ENCODE measurements at places on chromosomes 7 and 10. TPM values are rescaled to one million over a fixed set of nuclear protein-coding genes. Genes with fewer than 3 reads are reported as not detected.

DNA sequence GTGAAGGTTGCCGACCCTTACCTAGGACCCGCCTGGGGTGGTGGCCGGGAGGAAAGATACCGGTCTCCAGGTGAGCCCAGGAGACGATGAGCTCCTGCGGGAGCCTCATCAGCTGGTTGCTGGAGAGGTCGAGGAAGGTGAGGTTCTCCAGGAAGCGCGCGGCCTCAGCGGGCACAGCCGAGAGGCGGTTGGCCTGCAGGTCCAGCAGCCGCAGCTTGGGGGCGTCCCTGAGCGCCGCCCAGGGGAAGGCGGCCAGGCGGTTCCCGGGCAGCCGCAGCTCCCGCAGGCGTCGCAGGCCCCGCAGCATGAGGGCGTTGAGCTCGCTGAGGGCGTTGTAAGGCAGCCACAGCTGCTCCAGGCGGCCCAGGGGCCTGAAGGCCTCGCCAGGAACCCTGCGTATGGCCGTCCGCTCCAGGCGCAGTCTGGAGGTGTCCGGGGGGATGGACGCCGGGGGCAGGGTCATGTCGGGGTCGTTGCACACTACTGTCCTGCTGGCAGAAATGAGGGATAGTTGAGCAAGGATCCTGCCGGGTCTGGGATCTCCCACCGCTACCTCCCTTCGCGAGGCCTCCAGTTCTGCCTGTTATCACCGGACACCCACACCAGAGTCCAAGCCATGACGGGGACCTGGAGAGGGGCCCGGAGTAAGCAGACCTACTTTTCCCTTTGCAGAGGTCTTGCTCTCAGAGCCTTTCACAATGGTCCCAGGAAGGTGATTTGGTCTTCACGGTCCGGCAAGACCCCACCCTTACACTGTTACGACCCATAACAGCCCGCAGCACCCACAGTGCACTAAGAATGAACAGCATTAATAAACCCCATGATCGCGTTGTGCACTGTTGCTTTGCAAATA is 3.9 kb downstream of the LRIT1 start:
- no peak for DNase-seq

DNA sequence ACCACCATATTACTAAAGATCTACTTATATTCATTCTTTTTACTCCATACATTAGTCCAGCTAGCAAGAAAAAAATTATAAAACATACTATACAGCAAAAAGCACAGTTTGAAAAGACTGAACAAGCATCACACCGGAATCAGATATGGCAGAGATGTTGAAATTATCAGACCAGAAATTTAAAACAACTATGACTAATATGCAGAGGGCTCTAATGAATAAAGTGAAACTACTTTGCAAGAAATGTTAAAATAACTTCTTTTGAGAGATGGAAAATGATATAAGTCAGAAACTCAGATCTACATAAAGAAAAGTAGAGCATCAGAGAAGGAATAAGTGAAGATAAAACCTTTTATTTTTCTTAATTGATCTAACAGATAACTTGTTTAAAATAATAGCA is 50.9 kb downstream of the SGCE start:
- no peak for DNase-seq

DNA sequence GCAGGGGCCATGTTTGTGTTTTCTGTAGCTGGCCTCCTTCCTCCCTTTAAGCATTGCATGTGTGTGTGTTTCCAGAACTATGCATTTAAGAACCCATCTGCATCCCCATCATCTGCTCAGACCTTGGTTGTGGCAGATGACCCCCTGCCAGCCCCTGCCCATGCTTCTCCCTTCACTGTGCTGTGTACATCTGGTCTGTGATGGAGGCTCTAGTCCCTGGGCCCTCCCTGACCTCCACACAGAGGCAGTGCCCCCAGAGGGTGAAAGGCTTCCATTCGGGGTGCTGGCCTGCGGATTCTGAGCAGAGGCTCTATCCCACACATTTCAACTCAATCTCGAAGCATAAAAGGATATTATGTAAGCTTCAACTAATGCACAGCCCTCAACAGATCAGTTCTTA is 89.4 kb downstream of the TACC2 start:
- peak; percentile 34 for DNase-seq

DNA sequence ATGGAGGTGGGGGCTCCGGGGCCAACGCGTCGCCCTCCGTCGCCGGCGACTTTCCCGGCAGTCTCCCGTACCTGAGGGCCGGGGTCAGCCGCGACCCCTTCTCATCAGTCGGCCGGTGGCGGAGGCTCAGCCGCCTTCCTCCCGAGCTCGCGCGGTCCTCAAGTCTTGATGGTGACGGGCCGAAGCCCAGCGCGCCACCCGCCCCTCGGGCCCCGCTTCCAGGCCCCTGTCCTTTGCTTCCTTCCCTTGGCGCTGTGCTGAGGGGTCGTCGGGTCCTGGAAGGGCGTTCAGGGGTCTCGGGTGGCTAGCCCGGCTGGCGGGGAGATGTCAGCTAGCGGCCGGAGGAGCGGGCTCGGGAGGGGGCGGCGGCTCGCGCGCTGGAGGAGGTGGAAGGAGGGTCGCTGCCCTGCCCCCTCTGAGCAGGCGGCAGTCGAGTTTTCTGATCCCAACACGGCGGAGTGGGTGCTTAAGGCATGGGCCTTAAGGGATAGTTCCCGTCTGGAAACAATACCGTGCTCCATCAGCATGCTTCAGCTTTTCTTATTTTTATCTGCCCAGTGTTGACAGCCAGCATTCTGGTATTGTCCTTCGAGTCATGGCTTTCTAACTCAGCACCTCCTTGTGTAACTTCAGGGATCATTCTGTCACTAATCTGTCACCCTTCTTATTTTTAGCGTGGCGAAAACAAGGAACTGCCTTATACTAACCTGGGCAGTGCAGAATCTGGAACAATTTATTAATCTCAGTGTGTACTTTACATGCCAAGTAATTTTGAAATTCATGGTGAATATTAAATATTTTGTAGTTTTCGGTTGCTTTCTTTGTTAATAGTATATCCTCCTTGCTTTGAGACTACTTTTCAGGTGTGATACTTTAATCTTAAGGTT is 748 bp downstream of the PHTF2 start:
- DNase-seq = peak; percentile 79

The CCDC3 gene
- polyA plus RNA-seq = 0.05 TPM

Measured in SK-N-SH (cell line).